ENCODE measurements at places on chromosomes 4 and X.

- no peak for DNase-seq
Measured at GRCh38 chr4:138341739-138342415, 99.7 kb upstream of the SLC7A11 start.

- no peak for DNase-seq
Measured at GRCh38 chr4:108255203-108255747, 86.5 kb upstream of the LEF1 start.

DNA sequence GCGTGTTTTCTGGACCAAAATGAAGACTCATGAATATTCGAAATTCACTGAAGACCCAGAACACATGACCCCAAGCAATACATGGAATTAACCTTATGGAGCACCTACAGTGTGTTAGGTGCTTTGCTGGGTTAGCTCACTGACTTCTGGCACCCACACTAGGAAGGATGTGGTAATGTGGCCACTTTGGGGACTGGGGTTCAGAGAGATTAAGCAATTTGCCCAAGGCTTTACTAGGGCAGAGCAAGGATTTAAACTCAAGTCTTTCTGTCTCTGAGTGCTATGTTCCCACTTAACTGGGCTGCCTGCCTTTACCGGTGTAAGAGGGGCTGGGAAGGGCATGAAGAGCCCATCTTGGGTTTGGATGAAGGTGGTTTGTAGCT lies 162.0 kb upstream of the ATP6AP2 start:
- no peak for DNase-seq

GRCh38 chr4:113823291-113823659 lies 61.7 kb upstream of the CAMK2D start:
- DNase-seq = no peak

DNA sequence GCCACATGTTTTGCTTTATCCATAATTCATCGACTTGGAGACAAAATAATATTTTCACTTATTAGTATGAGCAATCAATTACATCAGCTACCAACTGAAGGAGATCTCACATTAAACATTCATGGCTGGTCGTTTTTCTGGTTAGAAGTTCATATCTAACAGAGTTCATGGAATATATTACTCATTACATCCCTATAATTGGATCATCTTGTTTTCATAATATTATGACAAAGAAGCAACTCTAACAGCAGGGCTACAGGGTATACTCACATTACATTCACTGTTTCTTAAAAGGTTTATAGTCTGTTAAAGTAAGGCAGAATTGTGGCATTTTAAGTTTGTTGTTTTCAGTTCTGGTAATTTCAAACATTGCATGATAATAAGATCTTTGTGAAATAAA lies 33.0 kb downstream of the GSTCD start:
- no peak for DNase-seq

- no peak for DNase-seq
Measured at GRCh38 chrX:18677161-18677869, 5.4 kb upstream of the RS1 start.

DNA sequence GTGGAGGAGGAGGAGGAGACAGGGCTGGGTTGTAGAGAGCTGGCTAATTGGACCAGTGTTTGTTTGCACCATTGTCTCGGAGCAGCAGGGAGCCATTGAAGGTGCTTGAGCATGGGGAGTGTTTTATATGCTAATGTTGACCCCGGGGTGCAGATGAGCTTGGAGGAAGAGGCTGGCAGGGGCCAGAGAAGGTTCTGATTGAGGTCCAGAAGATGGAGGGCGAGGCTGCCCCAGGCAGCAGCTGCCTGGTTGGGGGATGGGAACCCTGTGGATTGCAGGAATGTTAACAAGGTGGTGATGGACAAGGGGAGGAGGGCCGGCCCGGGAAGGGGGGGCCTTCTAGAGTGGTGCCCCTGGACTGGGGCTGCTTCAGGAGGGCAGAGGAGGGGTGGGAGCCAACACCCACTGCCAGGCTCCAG lies 18.0 kb downstream of the DOK7 start:
- DNase-seq = no peak

DNA sequence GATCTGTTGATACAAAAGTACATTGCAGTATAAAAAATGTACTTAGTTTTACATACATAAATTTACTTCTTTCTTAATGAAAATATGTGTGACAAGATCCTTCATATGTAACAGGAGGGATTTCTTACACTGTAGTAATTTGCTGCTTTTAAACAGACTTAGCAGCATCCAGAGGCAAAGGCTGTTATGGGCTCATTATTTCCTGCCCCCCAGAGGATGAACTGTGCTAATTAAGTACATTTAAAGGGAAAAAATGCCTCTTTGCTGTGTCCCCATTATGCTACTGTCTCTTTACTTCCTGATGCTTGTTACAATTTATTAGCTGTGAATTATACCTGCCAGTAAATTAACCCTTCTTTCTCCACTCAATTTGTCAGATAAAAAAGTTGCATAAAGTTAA lies 47.1 kb downstream of the NDST3 start:
- no peak for DNase-seq

- DNase-seq = no peak
Measured at GRCh38 chr4:102665527-102665926, 95.2 kb downstream of the MANBA start.

GRCh38 chr4:170872794-170873193 lies 783.0 kb upstream of the AADAT start:
- DNase-seq = no peak

GRCh38 chrX:41350976-41351569 lies 17.1 kb downstream of the DDX3X start:
- DNase-seq = no peak

DNA sequence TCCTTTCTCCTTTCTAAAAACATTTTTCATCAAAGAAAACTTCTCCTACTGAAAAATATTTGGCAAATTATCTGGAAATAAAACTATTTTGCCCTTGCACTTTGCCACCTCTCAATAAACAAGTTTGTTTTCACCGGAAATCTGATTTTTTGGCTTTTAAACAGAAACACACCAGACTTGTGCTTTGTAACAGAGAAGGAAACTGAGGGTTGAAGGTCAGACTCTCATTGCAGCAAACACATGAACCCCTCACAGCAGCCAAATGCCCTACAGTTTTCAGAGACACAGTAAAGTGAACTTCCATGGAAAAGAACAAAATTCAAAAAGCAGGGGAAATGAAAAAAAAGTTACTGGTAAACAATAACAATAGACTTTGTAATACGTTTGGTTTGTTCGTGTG lies 95.6 kb upstream of the WDR17 start:
- no peak for DNase-seq

GRCh38 chr4:154416190-154416547 lies 75.4 kb downstream of the DCHS2 start:
- no peak for DNase-seq

DNA sequence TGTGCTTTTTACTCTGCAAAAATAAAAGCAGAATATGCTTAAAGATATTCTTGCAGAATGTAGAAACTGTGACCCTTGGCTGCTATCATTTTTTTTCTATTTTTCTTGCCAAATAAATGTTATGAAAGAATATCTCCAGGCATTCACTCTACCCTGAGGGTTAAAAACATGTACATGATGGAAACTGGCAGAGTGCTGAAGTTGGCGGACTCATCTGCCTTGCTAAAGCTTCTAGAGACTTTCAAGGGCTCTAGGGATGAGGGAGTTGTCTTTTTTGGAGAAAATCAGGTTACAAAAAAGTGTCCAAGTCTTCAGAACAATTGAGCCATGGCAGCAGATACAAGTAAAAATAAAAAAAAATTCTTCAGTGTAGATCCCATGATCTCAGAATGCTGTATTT lies 40.5 kb upstream of the NRK start:
- no peak for DNase-seq

DNA sequence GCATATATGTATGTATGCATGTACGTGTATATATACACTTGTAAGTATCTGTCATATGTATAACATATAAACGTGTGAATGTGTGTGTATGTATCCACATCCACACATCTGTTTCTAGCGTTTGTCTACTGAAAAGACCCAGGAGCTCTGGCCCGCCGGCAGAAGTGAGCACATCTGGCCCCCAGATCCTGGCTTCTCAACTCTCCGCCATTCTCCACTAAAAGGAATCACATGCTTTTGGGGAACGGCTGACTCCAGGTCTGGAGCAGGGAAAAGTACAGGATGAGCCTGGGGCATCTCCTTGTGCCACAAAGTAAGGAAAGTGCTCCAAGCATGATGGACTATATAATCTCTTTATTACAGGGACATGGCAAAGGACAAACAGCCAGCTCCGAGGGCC lies 143.7 kb downstream of the AFAP1 start:
- no peak for DNase-seq

- no peak for DNase-seq
Measured at GRCh38 chr4:8188743-8189550, 10.1 kb upstream of the SH3TC1 start.

- DNase-seq = no peak
Measured at GRCh38 chr4:40515037-40515397, 114.6 kb downstream of the RBM47 start.

DNA sequence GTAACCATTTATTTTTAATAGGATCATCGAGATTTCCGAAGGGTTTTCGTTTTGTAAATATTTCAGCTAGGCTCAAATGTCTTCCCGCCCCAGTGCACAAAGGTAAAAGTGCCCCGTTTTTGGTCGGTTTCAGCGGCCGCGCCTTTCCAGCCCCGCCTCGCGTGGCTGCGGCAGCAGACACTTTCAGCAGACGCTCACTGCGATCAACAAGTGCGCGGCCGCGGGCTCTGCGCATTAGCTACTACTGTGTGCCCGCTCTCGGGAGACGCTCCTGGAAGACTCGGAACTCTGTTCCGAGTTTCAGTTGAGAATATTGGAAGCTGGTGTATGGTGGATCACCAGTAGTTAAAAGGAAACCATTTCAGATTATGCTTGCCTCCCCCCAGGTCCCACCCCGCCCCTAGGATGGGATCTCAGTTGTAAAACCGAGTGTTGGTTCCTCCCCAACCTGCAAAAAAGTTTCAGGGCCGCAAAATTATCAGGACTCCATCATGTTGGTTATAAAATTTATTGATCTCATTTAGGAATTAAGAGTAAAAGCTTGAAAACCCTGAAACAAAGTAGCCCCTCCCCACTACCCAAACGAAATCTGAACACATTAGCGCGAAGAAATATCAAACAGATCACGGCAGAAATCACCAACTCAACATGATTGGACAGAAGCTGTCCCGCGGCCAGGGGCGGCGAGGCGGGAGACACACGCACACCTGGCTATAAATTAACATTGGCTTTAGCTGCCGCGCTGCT lies 2.2 kb downstream of the SOX3 start:
- DNase-seq = no peak

GRCh38 chrX:20545538-20545937 lies 278.8 kb upstream of the RPS6KA3 start:
- no peak for DNase-seq
